ENCODE measurements at places on chromosomes 6 and 20.

DNA sequence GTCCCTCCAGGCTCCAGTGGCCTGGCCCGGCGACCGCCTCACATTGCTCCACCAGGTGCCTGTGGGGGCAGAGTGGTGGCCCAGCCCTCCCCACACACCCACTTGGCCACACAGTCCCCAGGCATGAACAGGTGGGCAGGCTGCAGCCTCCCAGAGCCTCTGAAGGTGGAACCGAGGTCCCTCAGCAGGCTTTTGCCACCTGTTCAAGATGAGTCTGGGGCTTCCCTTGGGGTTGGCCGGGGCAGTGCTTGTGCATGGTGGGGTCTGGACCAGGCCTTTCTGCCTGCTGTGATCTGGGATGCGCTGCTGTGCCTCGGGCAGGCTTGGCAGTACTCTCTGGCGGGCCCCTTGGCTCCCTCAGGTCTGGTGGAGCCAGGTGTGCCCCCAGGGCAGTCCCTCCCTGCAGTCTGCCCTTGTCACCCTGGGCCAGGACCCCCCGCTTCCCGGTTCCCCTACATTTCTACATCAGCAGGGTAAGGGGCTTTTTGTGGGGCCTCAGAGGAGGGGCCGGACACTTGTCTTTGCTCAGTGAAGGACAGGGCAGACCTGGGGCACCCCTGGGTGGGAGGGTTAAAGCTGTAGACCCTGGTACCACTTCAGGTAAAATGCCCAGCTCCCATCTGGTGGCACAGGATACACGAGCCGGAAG is 2.7 kb upstream of the COL9A3 start:
- no peak for DNase-seq

- no peak for DNase-seq
These were observed 68.8 kb downstream of the AGPAT4 start for GRCh38 chr6:161204866-161205557.

DNA sequence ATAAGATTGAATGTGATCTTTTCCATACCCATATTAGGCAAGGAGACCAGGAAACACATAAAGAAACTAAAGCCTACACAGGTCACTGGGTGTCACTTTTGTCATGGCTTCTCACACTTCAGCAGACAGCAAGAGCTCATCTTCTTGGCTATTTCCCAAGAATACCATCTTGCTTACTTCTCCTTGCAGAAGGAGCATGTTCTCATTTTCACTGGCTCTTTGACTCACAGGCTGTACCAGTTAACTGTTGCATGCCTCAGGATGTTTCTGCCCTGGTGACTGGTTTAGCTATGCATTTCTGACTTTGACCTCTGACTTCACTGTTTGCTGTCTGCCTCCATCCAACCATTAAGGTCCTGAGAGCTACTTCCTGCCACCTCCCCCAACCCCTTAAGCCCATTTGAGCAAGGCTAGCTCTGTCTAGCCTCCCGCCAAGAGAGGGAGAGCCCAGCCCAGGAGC is 40.3 kb upstream of the OGFRL1 start:
- DNase-seq, result peak; percentile 25

DNA sequence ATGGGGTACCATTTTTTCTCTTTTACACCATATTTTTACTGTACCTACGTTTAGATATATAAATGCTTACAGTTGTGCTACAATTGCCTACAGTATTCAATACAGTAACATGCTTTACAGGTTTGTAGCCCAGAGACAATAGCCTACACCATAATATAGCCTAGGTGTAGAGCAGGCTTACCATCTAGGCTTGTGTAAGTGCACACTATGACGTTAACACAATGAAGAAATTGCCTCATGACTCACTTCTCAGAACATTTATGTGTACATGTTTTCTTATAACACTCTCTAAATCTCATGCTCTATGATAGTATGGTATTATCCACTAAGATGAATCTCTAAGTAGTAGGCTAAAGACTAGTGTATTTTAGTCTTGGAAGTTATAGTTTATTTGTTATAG is 13.5 kb downstream of the GPR63 start:
- no peak for DNase-seq

DNA sequence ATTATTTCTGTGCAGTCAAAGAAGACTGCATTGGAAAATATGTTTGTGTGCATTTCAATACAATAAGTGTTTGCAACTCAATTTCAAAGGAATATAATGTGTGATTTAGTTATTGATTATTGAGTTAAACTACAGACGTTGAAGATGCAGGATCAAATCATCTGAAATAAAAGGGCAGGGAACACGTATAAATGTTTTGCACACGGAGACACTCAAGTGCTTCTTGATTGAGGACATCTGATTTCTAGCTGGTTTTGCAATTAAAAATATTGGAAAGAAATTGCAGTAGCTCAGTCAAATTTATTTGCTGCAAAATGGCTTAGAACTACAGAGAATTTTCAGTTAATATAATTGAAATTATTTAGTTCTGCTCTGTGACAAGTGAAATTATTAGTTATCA is 412.7 kb downstream of the UTRN start:
- DNase-seq, result no peak

- DNase-seq, result peak; percentile 91
These were observed 227.0 kb downstream of the BMP2 start for GRCh38 chr20:6994452-6994851.

DNA sequence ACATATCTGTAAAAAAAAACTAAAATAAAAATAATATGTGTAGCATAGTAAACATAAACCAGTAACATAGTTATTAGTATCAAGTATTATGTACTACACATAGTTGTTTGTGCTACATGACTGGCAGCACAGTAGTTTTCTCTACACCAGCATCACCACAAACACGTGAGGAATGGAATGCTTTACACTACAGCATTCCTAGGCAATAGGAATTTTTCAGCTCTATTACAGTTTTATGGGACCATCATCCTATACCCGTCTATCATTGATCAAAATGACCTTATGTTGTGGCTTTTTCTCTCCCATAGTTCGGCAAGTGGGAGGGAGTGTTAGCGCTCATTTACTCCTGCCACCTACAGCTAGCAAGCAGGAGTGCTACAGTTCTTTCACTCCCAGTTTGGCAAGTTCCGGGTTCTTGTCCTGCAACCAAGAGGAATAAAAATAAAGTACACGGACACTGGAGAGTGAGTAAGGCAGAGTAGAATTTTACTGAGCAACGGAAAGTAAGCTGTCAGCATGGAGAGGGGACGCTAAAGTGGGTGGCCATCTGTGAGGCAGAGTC is 196.8 kb upstream of the HSF2 start:
- DNase-seq, result no peak

- no peak for DNase-seq
These were observed 228.2 kb downstream of the KCNQ5 start for GRCh38 chr6:72850040-72850439.

DNA sequence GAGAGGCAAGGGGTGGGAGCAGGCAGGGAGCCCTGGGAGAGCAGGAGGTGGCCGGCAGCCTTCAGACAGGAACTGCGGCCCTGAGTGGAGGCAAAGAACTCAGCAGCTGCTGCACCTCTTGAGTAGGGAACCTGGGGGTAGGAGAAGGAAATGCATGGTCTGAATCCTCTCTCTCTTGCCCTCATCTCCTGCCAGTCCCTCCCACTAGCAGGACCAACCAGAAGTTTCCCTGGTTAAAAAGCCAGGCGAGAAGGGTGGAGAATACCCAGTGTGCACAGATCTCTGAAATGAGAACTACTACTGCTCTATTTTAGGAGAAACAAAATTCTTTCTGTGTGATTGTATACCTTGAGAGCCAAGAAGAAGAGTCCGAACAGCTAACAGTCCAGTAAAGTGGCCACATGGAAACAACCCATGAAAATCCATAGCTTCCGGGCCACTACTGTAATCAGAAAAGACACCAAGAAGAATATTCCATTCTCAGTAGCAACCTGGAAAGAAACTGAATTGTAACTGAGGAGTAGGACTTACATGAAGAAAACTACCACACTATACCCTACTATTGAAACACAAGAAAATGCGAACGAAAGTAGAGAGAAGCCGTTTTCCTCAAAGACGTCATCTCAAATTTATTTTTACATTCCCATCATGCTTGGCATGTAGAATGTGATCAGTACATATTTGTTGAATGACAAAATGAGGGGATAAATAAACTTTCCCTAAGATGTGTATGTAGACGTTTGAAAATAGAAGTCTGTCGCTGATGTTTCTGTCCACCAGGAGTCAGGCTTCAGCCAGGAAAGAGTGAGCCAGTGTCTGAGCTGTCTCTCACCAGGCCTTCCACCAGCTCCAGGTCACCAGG is 25.6 kb downstream of the WRNIP1 start:
- DNase-seq, result peak; percentile 62

- DNase-seq, result no peak
These were observed 66.1 kb upstream of the MLN start for GRCh38 chr6:33869826-33870423.

GRCh38 chr20:47576516-47577033 is 74.9 kb downstream of the NCOA3 start:
- DNase-seq, result peak; percentile 74

- DNase-seq, result no peak
These were observed 545.0 kb upstream of the EPHA7 start for GRCh38 chr6:93964321-93964720.

DNA sequence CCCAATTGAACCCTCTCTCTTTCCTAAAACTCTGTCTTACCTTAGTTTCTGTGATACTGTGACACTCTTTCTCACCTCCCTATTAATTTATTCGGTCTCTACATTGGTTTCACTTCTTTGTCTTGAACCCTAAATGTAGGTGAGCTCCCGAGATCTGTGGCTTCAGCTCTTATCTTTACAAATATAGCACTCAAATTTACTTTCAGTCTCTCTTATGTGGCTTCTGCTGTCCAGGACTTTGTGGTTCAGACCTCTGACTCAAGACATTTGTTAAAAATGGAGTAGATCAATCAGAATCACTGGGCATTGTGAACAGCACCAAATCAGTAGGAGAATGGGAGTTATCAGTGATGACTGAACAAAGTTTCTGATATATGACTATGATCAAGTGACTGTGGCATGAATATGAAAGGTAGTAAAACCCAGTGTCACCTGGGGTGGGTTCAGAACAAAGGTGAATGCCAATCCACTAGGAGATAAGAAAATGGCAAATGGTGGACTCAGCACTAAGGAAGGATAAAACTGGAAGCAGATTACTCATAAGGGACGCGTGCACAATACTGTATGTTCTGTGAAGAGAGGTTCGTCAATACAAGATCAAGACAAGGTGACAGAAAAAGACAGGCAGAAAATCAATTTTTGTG is 27.2 kb downstream of the IL17F start:
- no peak for DNase-seq

DNA sequence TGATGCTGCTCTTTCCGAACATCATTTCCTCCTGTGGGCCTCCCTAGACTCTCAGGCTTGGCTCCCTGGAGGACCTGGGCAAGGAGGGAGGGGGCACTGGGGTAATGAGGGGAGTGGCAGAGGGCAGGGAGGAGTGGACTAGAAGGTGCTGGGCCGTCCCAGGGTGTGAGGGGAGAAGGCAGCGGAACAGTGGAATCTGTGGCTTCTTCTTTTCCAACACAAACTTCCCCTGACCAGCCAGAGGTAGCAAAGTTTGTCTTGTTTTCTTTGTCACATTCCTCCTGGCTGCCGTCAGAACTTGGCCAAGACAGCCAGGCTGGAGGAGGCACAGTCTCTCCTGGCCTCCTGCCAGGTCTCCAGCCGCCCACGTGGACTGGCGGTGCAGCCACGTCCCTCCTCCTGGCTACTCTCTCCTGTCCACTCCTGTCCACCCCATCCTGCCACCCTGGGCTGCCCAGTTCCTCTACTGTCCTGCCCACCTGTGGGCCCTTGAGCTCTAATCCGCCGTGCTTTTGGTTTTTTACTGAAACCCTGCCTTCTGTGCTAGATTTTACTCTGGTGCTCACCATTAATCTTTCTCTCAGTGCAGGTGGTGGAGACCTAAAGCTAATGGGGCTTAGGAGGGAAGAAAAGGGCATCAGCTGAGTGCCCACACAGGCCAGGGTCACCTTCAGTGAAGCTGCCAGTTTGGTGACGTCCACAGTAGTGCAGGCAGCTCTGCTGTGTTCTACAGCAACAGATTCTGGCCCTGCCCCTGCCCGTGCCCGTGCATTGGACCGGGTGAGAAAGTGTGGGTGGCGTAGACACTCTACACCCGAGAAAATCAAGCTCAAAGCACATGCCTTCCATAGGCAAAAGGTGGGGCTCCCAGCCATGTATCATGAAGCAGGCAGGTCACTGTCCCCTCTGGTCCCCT is 2.8 kb upstream of the CDSN start:
- DNase-seq, result peak; percentile 73

DNA sequence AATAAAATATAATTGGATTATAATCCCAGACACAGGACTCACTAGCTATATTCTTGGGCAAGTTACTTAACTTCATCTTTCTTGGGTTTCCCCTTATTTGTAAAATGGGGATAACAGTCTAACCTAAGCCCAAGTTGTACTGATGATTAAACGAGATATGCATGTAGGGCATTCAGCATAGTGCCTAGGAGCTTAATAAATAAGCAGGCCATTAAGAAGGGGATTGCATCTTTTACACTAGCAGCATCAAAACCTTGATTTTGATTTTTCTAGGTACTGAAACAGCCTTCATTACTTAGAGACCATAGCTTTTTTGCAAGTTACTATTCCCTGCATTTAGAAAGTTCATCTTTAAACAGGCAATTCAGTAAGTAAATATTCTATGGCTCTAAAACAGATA is 2.2 kb upstream of the QKI start:
- no peak for DNase-seq

GRCh38 chr6:153976921-153977693 is 61.9 kb upstream of the OPRM1 start:
- DNase-seq, result no peak

DNA sequence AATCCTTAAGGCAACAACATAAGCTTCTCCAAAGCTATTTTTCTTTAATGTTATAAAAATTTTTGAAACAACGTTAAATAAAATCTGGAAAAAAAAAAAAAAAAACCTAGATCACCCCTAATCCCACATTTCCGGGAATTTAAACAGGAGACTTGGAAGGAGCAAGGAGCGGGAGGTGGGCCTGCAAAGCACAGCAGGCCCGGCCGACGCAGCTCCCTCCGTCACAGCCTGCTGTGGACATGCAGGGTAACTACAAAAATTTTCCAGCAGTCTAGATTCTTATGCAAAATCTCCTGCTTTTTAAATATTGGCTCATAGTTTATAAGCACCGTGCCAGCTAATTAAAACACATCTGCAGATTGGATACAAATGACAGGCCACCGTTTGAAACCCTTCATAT is 23.5 kb downstream of the FOXF2 start:
- no peak for DNase-seq

GRCh38 chr20:37741570-37741969 is 47.7 kb downstream of the CTNNBL1 start:
- DNase-seq, result no peak

DNA sequence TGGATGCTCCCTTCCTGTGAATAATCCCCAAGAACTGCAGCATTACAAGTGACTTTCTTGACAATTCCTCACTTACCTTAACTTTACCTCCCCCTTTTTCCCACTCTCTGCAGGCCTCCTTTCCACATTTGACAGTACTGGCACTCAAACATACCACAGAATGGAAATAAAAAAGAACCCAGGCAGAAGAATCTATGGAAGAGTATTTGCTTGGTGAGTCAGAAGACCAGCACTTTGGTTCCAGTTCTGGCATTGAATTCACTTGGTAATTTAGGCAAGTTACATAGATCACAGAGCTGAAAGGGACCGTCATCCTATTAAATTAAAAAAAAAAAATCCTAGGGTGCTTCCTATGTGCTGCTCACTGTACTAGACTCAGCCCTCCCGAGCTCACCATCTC is 55.0 kb downstream of the BTBD9 start:
- DNase-seq, result no peak

GRCh38 chr6:52555518-52556233 is 21.2 kb downstream of the TRAM2 start:
- DNase-seq, result no peak
